ENCODE measurements at places on chromosomes 4 and X. TPM values are rescaled to one million over a fixed set of nuclear protein-coding genes. Genes with fewer than 3 reads are reported as not detected.

MFAP3L gene
- total RNA-seq = 3.9 TPM

TIGD4 gene
- total RNA-seq = 0.10 TPM

PDGFRA gene
- total RNA-seq = 21.6 TPM

VCX3A gene
- not detected for total RNA-seq

TNIP3 gene
- not detected for total RNA-seq

MMRN1 gene
- total RNA-seq = 10.1 TPM

DUX4 gene
- total RNA-seq = not detected

GRCh38 chrX:46263494-46263893 lies 281.7 kb downstream of the ZNF674 start:
- DNase-seq = no peak

GRCh38 chrX:22126327-22126726 lies 94.2 kb downstream of the PHEX start:
- no peak for DNase-seq

DNA sequence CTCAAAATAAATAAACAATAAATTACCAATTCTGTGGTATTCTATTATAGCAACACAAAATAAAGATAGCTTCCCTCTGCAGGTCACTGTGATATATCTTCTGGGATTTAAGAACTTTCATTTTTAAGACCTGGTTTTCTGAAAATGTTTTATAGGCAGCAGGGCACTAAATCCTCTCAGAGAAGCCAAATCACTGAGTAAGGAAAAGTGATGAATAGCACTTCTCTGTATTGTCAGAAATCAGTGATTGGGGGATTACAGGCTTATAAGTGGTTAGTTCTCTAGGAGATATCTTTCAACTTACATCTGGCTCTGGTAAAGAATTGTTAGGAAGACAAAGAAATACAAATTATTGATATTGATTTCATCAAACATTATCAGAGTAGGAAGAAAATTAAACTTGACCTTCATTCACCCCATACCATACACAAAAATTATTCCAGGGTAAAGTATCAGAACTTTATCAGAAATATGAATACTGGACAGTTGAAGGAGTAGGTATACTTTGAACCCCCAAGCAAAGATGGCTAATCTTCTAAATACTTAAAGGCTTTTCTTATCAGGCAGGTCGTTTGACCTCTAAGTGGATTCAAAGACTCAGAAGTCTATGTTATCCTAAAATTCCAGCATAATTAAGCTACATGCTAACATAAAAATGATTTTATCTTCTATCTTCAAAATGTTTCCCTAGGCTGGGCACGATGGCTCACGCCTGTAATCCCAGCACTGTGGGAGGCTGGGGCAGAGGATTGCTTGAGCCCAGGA lies 81.6 kb upstream of the USP9X start:
- no peak for DNase-seq

- DNase-seq = no peak
Measured at GRCh38 chrX:15151267-15152186, 118.4 kb downstream of the ASB9 start.

DNA sequence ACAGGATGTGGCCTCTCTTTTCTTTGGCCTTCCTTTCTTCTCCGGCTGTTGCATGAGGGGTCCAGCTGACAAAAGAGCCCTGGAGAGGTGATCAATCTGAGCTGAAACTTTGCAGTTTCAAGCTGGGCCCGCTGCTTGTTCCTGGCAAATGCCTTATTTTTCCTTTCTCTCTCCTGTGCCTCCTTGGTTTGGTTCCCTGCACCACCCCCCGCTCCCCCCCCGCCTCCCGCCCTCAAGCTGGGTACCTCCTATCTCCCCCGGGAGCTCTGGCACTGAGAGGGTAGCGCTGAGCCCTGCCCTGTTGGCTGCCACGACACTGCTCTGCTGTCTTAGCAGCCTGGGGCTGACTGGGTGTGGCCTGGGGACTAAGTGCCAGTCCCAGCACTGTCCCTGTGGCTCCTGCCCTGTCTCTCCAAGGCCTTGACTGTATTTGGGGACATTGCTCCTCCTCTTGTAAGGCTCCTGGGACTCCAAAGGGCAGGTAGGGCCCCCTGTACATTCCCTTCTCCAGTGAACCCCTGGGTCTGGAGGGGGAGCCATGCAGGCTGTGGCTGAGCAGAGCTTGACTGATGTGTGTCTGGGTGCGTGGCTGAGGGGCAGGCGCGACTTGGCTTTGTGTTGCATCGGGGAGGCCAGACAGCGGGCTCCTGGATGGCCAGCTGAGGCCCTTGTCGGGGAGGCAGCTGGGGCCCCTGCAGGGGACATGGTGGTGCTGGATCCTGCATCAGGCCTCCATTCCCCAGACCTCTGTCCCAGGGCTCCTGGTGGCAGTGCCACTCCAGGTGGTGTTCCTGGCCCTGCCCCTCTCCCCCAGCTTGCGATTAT lies 1.1 kb downstream of the PLXNA3 start:
- peak; percentile 73 for DNase-seq

GRCh38 chr4:82284475-82284857 lies 89.3 kb downstream of the HNRNPD start:
- no peak for DNase-seq

- DNase-seq = no peak
Measured at GRCh38 chrX:138930583-138930945, 219.0 kb upstream of the FGF13 start.

GRCh38 chr4:73573794-73574528 lies 46.3 kb downstream of the RASSF6 start:
- no peak for DNase-seq

Data from left ventricle myocardium superior (tissue), 1 donor.